Tibial nerve (tissue), 4 donors: ENCODE measurements at places on chromosomes 1 and 21.

GRCh38 chr1:241079047-241079446, 278.0 kb downstream of the RGS7 start:
- no peaks in the 10 kb centered on the region for H3K4me1 ChIP-seq
- DNase-seq: no peak
- H3K27me3 ChIP-seq: no peaks in the 10 kb centered on the region
- no peaks in the 10 kb centered on the region for H3K36me3 ChIP-seq
- no peak overlapping the region for H3K4me3 ChIP-seq

GRCh38 chr1:239947801-239948200, 143.9 kb upstream of the FMN2 start:
- H3K36me3 ChIP-seq: no peaks in the 10 kb centered on the region
- no peak for DNase-seq
- H3K4me1 ChIP-seq: no peaks in the 10 kb centered on the region
- H3K27ac ChIP-seq: no peak overlapping the region

GRCh38 chr21:32206631-32207405, 72.0 kb downstream of the MIS18A start:
- no peaks in the 10 kb centered on the region for H3K27me3 ChIP-seq
- no peak overlapping the region for H3K27ac ChIP-seq
- DNase-seq: no peak
- H3K4me1 ChIP-seq: no peaks in the 10 kb centered on the region

DNA sequence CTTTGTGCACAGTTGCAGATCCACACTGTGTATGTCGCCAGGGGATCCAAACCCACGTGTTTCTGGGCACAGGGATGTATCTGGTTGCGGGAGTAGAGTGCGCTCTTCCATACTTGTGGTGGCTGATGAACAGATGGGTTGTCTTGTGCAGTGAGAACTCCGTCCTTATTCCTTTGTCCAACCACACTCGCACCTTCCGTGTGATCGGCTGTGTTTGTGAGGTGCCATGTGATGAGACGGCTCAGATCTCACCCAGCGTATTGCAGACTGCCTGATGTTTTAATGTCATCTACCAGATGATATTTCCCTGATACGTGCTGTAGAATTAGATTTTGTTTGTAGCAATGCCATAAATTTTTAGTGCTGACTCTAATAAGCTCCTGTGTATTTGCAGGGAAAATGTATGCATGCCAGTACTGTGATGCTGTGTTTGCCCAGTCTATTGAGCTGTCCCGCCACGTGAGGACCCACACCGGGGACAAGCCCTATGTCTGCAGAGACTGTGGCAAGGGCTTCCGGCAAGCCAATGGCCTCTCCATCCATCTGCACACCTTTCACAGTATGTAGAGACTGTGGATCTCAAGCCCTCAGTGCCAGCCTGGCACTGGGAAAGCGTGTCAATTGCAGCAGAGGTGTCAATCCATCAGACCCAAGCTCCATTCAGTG, 46.2 kb upstream of the EPHA8 start:
- H3K27me3 ChIP-seq: no peaks in the 10 kb centered on the region
- H3K4me3 ChIP-seq: no peak overlapping the region
- H3K27ac ChIP-seq: no peak overlapping the region
- peaks cover 100% of the 10 kb centered on the region for H3K36me3 ChIP-seq
- DNase-seq: no peak

GRCh38 chr1:153058154-153058553, 842 bp upstream of the SPRR2A start:
- H3K36me3 ChIP-seq: no peaks in the 10 kb centered on the region
- no peak for DNase-seq
- H3K27ac ChIP-seq: no peak overlapping the region
- no peak overlapping the region for H3K4me3 ChIP-seq
- H3K4me1 ChIP-seq: no peaks in the 10 kb centered on the region

- H3K27me3 ChIP-seq: no peaks in the 10 kb centered on the region
- H3K27ac ChIP-seq: peak overlapping the region; percentile 84
- no peaks in the 10 kb centered on the region for H3K36me3 ChIP-seq
- DNase-seq: no peak
Observed at GRCh38 chr1:39638965-39639304, 508 bp downstream of the HEYL start.

- no peak for DNase-seq
- H3K27me3 ChIP-seq: no peaks in the 10 kb centered on the region
Observed at GRCh38 chr1:153072806-153073726, 1.7 kb upstream of the SPRR2B start.

DNA sequence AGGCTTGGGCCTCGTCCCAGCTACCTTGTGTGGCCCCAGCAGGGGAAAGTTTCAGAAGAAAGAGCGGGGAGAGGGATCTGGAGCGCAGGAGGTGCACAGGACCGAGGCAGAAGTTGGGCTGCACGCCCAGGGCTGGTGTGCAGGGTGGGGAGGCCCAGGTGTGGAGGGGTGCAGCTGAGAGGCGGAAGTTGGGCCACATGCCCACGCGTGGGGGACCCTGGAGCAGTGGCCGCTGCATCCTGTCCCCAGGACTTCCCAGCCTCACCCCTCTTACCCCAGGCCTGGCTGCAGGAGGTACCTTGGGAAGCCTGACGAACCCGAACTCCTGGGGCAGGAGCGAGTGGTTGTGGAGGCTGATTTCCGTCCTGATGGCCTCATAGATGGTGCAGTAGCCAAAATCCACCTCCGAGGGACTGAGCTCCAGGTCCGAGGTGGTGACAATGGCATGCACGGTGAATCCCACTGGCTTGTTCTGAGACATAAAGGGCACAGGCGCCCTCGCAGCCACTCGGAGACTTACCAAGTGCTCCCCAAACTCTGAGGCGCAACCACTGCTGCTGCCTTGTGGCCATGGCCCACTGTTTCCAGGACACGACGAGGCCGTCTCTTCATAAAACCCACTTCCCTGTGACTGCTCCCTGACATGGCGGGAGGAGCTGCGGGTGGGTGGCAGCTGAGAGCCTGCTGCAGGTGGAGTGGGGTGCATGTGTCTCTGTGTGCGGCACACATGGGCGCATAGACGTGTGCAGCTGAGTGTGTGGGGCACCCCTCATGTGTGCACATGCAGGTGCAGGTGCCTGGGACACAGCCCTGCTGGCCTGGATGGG, 20.4 kb upstream of the TMEM52 start:
- no peak for DNase-seq
- no peaks in the 10 kb centered on the region for H3K27me3 ChIP-seq
- no peak overlapping the region for H3K27ac ChIP-seq
- H3K4me3 ChIP-seq: no peak overlapping the region
- H3K36me3 ChIP-seq: no peaks in the 10 kb centered on the region

DNA sequence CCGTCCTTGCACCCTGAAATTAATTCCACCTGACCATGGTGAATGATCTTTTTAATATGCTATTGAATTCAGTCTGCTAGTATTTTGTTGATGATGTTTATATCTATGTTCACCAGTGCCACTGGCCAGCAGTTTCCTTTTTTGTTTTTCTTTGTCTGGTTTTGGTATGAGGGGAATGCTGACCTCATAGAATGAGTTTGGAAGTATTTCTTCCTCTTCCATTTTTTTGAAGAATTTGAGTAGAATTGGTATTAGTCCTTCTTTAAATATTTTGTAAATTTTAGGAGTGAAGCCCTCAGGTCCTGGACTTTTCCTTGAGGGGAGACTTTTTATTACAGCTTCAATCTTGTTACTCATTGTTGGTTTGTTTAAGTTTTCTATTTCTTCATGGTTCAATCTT, 231.6 kb downstream of the MRPL39 start:
- no peaks in the 10 kb centered on the region for H3K27me3 ChIP-seq
- H3K4me3 ChIP-seq: no peak overlapping the region
- no peak for DNase-seq
- H3K4me1 ChIP-seq: no peaks in the 10 kb centered on the region

- no peaks in the 10 kb centered on the region for H3K36me3 ChIP-seq
- peaks cover 4% of the 10 kb centered on the region for H3K4me1 ChIP-seq
- no peaks in the 10 kb centered on the region for H3K27me3 ChIP-seq
- no peak overlapping the region for H3K27ac ChIP-seq
- DNase-seq: peak; percentile 42
Observed at GRCh38 chr1:222754366-222755139, 17.6 kb downstream of the FAM177B start.

GRCh38 chr1:82388679-82389078, 587.9 kb downstream of the ADGRL2 start:
- H3K36me3 ChIP-seq: no peaks in the 10 kb centered on the region
- H3K27me3 ChIP-seq: no peaks in the 10 kb centered on the region
- no peak for DNase-seq
- no peak overlapping the region for H3K4me3 ChIP-seq
- no peaks in the 10 kb centered on the region for H3K4me1 ChIP-seq
- H3K27ac ChIP-seq: no peak overlapping the region

DNA sequence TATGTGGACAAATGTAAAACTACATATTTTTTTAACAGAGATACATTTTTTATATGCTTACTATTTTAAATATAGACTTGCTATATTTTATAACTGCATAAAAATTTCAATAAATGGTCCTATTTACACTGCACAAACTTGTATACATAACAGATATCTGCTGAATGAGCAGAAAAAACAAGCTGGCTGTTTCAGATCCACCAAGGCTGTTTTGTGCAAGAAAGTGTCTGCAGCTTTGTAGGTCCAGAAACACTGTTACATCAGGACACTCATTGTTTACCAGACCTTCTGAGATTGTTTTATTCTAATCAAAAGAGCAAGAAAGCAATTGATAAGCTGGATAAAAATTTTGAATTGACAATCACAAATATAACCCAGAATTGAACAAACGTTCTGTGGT, 99.3 kb downstream of the NCAM2 start:
- peaks cover 6% of the 10 kb centered on the region for H3K4me1 ChIP-seq
- no peak for DNase-seq
- no peaks in the 10 kb centered on the region for H3K36me3 ChIP-seq

DNA sequence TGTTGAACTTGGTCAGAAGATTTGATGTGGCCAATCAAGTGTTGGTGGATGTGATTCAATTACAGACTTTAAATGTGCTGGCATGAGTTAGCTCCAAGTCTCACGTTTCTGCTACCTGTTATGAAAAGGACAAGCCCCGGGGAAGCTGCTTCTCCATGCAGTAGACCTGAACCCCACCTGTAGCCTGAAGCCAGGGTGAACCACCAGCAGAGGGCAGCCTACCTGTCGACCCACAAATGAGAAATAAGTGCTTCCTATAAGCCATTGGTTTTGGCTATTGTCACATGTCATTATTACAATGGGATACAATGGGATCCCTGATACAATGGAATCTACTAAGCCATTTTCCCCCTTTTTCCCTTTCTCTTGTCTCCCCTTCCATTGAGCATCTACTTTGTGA, 230.2 kb downstream of the PRDM2 start:
- no peaks in the 10 kb centered on the region for H3K36me3 ChIP-seq
- no peak overlapping the region for H3K27ac ChIP-seq
- H3K4me3 ChIP-seq: no peak overlapping the region
- DNase-seq: no peak

GRCh38 chr21:45151445-45152160, 77.2 kb downstream of the ADARB1 start:
- no peak overlapping the region for H3K4me3 ChIP-seq
- no peaks in the 10 kb centered on the region for H3K27me3 ChIP-seq
- peaks cover 21% of the 10 kb centered on the region for H3K36me3 ChIP-seq
- H3K27ac ChIP-seq: no peak overlapping the region

- no peak overlapping the region for H3K4me3 ChIP-seq
- peaks cover 51% of the 10 kb centered on the region for H3K36me3 ChIP-seq
- no peak overlapping the region for H3K27ac ChIP-seq
- no peak for DNase-seq
- H3K4me1 ChIP-seq: no peaks in the 10 kb centered on the region
- no peaks in the 10 kb centered on the region for H3K27me3 ChIP-seq
Observed at GRCh38 chr1:6523566-6523965, 30.7 kb downstream of the NOL9 start.

DNA sequence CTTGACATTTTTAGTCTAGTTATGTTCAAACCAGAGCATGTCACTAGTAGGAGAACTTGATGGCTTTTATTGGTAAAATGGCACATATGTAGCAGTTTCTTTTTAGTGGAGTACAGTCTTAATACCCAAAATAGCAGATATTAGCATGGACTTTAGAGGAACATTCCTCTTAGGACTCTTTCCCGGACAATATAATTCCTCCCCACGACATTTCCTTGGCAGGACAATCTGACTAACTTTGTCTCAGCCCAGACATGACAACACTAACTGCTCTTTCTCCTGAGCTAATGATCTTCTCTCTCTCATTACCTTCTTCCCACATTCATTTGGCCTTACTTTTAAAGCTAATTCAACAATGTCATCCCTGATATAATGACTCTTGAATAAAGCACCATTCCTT, 62.5 kb downstream of the ADAMTS1 start:
- no peaks in the 10 kb centered on the region for H3K36me3 ChIP-seq
- no peak overlapping the region for H3K4me3 ChIP-seq
- H3K27me3 ChIP-seq: no peaks in the 10 kb centered on the region
- H3K27ac ChIP-seq: peak overlapping the region; percentile 83
- DNase-seq: no peak

DNA sequence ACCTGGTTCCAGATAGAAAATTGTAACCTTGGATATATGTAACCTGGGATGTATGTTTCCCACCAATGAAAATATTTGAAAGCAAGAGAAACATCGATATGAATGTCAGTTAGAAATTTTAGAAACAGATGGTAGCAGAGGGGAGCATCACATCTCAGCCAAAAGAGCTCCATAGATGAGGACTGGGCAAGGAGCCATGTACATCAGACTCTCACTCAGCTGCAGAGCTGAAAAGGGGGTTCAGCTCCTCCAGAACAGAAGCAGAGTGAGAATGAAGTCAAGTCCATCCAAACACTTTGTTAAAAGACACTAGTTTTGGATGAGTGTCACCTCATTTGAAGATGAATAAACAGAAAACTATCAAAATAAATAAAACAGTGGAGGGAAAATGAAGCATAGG, 202.4 kb downstream of the HMCN1 start:
- no peaks in the 10 kb centered on the region for H3K4me1 ChIP-seq
- H3K27ac ChIP-seq: no peak overlapping the region
- no peaks in the 10 kb centered on the region for H3K36me3 ChIP-seq
- H3K4me3 ChIP-seq: no peak overlapping the region
- no peaks in the 10 kb centered on the region for H3K27me3 ChIP-seq

DNA sequence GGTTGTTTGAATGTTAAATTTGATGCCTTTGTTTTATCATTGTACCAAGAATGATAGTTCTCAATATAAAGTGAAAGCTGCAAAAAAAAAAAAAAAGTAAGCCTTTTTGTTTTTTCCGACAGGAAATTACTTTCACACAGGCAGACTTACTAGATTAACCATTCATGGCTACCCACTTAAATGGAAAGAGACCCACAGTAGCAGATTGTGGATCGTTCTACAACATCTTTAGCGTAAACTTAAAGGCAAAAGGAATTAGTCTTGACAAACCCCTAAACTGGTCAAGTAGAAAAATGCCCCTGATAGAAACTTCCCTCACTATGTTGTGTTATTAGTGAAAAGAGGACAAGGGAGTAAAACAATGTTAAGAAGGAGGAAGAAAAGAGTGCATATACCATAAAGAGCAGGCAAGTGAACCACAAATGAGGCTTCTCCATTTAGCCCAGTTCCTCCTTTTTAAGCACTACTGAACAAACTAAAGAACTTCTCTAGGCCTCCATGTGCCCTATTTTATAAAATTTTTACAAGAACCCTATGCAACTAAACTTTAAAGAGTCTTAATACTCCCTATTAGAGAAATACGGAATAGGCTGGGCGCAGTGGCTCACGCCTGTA, 1560.3 kb downstream of the MRPL39 start:
- no peak overlapping the region for H3K27ac ChIP-seq
- H3K4me3 ChIP-seq: no peak overlapping the region
- H3K4me1 ChIP-seq: peaks cover 19% of the 10 kb centered on the region
- DNase-seq: no peak
